Activated CD4-positive, alpha-beta T cell treated with anti-CD3 and anti-CD28 coated beads, Interleukin-2, amount 50 U/mL, for 1 hour (primary cell): ENCODE measurements at places on chromosomes 4 and X.

GRCh38 chr4:153464068-153464467 lies 2.1 kb upstream of the TMEM131L start:
- no peak for DNase-seq

DNA sequence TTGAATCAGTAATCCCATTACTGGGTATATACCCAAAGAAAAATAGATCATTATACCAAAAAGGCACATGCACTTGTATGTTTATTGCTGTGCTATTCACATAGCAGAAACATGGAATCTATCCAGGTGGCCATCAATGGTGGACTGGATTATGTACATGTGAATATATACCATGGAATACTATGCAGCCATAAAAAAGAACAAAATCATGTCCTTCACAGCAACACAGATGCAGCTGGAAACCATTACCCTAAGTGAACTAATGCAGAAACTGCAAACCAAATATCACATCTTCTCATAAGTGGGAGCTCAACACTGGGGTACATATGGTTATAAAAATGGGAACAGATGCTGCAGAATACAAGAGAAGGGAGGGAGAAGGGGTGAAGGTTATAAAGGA lies 110.7 kb downstream of the ABCB7 start:
- DNase-seq: no peak

DNA sequence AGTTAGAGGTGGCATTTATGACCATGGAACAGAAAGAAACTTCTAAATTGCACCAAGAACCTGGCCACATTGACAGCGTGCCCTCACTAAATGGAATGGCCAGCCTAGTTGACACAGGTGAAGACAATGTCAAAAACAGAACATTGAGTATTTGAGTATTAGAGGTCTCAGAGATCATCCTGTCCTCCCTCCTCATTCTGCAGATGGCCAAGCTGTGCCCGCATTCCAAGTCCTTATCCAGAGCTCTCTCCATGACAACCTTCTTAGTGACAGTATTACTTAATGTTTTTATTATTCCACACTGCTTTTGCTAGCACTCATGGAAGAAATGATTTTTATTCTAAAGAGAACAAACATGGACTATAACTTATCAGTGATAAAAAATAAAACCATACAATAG lies 9.9 kb upstream of the CCDC110 start:
- DNase-seq: no peak

DNA sequence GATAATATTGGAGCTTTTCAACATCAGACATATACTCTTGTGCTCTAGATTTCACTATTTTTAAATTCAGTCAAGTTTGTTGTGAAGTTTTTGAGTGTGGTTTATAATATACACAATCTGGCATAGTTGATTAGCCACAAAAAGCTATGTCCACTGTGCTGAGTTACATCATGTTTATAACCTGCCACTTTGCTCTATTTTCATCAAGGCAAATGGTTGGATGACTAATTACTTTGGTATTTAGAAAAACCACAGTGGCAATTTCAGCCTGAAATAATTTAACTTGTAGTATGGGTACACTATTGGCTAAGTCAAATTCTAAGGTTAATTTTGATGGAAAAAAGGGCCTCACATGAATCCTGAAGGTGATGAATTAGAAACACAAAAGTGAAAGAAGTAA lies 262.6 kb downstream of the C4orf33 start:
- DNase-seq: no peak

GRCh38 chr4:145289403-145290076 lies 109.2 kb upstream of the OTUD4 start:
- DNase-seq: no peak

DNA sequence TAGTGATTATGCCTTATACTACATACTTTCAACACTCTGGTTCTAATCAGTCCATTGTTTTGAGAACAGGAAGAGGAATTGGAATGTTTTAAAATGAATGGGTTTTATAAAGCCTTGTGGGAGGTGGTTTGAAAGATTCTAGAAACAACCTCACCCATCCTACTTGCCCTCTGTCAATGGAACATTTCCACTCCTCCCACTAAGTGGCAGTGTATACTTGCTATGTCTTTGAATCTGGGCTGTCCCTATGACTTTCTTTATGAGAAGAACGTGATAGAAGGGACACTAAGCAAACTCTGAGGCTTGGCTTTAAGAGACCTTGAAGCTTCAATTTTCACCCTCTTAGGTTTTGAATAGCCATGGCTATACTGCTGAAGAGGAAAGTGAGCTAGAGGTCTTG lies 611.2 kb downstream of the PPP4R3C start:
- DNase-seq: no peak

GRCh38 chrX:150164971-150165600 lies 198.0 kb upstream of the MAMLD1 start:
- no peak for DNase-seq

DNA sequence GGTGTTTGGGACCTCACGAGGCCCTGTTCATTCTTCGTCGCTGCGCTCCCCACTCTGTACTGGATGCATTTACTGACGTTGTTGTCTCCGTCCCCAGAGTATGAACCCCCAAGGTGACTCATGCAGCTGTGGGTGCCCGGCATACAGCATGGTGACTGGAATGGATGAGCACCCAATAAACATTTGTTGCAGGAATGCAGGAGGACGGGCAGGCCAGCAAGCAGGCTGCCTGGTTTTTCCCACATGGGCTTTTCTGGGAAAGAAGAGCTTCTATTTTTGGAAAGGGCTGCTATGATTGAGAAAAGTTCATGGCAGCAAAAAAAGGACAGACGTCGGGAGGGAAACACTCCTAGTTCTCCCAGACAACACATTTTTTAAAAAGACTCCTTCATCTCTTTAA lies 893 bp upstream of the SOD3 start:
- no peak for DNase-seq

GRCh38 chrX:20664774-20665173 lies 398.1 kb upstream of the RPS6KA3 start:
- no peak for DNase-seq

- no peak for DNase-seq
Observed at GRCh38 chr4:97153042-97153441, 990.2 kb downstream of the STPG2 start.

GRCh38 chr4:127055357-127055756 lies 577.4 kb upstream of the INTU start:
- DNase-seq: no peak

DNA sequence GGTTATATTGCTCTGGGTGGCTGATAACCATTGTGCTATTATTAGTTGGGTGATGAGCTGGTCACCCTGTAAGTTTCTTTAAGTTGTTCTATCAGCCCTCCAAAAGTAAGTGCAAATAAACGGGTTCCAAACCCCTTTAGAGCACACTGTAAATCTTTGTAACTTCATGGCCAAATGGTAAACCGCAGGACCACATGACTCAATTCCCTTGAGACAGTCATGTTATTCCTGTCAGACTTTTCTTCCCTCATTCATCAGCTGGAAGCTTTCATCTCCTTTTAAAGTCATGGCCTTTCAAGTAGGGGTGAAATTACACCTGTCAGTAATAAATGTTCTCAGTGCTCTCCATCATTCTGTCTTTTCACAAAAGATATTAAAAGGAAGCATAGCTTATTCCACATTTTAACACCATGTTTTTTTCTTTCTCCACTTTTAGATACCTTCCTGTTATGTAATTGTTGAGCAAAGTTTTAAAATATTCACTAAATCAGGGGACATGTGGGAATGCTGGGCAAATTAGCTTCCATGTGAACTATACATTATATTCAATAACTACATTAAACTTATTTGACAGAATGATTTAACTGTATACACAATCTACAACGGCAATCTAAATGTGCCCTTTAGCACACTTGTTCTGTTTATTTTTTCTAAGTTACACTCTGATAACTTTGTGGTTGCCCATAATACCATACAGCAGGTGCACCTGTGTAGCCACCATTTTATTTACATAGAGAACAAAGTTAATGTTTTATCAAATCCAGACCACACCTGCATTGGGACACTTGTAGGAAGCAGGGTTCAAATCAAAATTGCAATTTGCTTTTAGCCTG lies 275.5 kb downstream of the CFAP299 start:
- DNase-seq: no peak

GRCh38 chr4:148487181-148487580 lies 45.0 kb upstream of the NR3C2 start:
- no peak for DNase-seq

DNA sequence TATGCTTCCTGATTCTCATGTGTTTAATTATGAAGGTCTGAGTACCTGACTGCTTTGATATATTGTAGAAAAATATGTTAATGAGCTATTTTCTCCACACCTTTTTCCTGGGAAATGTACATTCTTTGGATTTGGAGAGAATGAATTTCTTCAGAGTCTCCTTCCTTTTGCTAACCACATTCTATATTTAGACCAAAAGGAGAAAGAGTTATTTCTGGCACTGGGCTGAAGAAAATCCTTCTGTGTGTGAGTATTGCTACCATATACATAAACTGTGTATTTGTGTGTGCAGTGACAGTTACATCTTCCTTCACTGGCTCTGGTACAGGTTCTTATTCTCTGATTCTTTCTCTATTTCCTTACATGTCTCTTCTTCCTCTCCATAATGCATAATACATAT lies 44.5 kb upstream of the PGRMC2 start:
- DNase-seq: no peak

DNA sequence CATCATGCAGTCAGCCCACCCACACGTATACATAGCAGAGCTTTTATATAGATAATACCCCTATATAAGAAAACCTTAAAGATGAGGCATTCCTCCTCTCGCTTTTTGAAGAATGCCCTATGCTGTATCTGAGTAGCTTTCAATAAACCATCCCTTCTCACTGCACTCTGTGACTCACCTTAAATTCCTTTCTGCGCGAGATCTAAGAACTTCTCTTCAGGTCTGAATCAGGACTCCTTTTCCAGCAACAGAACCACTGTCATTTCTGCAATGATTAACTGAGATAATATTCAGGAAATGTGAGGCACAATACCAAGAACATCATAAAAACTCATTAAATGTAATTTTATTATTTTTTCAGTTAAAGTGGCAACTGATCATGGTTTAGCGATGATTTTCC lies 76.4 kb upstream of the DCLK2 start:
- no peak for DNase-seq

DNA sequence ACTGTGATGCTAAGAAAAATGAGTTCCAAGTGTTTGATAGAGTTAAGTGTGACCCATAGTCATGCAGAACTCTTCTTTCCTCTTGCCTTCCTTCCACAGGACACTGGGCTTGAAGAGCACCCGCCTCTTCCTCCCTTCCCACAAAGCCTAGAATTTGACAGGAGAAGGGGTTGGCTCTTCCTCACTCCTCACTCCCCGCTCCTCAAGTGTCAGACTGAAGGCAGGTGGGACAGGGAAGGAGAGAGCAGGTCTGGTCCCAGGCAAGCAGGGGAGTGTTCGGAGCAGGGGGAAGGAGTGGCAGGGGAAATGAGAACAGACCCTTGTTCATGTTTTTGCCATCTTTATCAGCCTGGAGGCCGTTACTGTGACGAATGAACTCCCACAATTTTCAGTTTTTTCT lies 10.7 kb downstream of the MAGED2 start:
- no peak for DNase-seq

GRCh38 chr4:25914670-25915352 lies 791 bp downstream of the SMIM20 start:
- DNase-seq: no peak

DNA sequence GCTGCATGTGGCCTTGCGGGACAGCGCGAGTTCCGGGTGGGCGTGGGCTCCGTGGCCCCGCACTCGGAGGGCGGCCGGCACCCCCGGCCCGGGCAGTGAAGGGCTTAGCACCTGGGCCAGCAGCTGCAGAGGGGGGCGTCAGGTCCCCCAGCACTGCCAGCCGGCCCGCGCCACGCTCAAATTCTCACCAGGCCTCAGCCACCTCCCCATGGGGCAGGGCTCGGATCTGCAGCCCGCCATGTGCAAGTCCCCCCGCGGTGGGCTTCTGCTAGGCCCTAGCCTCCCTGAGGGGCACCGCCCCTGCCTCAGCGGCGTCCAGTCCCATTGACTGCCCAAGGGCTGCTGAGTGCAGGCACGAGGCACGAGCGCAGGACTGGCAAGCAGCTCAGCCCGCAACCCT lies 2.6 kb upstream of the MCUB start:
- no peak for DNase-seq

- peak; percentile 77 for DNase-seq
Observed at GRCh38 chrX:154308108-154308946, 12.7 kb downstream of the TKTL1 start.

GRCh38 chrX:48472851-48473703 lies 2.9 kb upstream of the FTSJ1 start:
- no peak for DNase-seq

DNA sequence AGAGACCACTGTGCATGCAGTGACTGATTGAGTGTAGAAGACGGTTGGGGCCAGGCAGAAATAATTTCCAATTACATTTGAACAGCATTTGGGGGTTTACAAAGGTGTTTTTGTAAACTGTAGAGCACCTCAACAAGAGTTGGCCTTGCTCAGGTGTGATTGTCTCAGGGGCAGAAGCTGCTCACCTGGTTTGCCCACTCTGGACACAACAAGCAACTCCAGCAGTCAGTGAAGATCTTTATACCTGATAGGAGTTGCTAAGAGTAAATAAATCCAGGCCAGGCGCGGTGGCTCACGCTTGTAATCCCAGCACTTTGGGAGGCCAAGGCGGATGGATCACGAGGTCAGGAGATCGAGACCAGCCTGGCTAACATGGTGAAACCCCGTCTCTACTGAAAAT lies 221.3 kb downstream of the RAB28 start:
- no peak for DNase-seq

DNA sequence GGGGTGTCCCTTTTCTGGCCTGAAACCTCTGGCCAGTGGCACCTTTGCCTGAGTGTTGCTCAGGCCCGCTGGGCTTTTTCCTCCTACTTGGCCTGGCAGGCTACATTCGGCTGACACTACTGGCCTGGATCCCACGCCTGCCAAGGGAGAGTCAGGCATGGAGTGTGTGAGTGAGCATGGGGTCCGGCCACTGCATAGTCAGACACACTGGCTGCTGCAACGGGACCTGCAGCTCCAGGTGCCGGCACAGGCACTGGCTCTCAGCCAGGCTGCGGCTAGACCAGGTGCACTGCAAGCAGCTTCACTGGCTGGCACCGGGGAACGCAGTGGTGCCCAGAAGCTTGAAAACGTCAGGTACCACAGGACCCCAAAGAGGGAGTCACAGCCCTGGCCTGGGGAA lies 434.9 kb downstream of the ARHGAP24 start:
- DNase-seq: no peak

DNA sequence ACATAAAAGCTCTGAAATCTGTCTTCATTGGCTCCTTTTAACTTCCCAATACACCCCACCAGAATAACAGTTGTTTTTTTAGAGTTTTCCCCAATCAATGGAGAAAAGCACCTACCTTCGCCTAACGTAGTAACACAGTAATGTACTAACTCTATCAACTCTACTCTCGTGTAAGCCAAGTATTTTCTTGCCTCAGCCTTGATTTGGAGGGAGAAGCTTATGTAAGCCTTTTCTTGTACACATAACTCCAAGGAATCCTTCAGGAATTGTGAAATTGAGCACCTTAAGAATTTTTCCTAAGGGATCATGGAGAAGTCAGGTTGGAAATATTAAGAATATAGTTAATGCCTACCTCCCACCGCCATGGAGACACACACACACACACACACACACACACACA lies 181.2 kb downstream of the RAPGEF2 start:
- no peak for DNase-seq

GRCh38 chrX:139639253-139639652 lies 68.7 kb downstream of the MCF2 start:
- no peak for DNase-seq

- DNase-seq: no peak
Observed at GRCh38 chr4:149265645-149266044, 550.0 kb downstream of the IQCM start.
